Ovary (tissue), 10 donors: ENCODE measurements at places on chromosomes 6 and 20. TPM values are rescaled to one million over a fixed set of nuclear protein-coding genes. Genes with fewer than 3 reads are reported as not detected.
A peak's percentile ranks its signal among the peaks of the same experiment; 100 is the strongest.

DNA sequence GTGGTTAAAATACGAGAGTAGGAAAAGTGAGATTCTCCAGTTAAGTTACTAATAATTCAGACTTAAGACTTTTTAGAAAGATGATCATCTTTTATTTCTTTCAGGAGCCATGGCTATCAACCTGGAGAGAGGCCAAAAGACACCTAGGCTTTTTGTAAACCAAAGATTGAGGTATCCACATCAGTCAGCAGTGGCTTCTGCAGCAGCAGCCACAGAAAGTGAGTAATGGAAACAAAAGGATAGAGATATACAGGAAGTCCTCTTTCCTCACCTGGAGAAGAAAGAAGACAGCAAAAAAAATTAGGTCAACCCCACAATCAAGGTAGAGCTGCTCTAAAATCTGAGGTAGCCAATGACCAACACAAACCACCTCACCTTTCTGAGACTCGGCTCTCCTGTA is 22.7 kb upstream of the TRIM39 start:
- no peak overlapping the region for H3K27ac ChIP-seq
- no peaks in the 10 kb centered on the region for H3K4me1 ChIP-seq
- no peak for DNase-seq
- H3K27me3 ChIP-seq, result no peaks in the 10 kb centered on the region

TCF15 gene
- 0.30 TPM for total RNA-seq

DNA sequence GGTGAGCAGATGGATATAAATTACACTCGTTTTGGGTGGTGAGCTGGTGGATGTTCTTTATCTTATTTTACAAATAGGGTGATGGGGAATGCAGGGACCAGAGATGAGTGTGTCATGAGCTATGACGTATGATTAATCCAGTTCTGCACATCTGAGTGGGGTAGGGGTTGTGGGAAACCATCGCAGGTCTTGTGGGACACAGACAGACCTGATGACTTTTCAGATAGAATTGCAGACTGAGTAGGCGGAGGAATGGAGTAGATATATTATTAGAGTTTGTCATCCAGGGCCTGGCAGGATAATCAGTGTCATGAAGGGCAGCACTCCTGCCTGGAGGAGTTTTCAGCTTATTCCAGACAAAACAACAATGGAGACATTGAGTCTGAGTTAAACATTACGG is 12.9 kb upstream of the DSP start:
- no peaks in the 10 kb centered on the region for H3K36me3 ChIP-seq
- H3K4me3 ChIP-seq, result no peak overlapping the region
- H3K4me1 ChIP-seq, result no peaks in the 10 kb centered on the region
- H3K27me3 ChIP-seq, result no peaks in the 10 kb centered on the region
- DNase-seq, result no peak

- no peak overlapping the region for H3K4me3 ChIP-seq
- no peaks in the 10 kb centered on the region for H3K36me3 ChIP-seq
- no peaks in the 10 kb centered on the region for H3K4me1 ChIP-seq
Observed at GRCh38 chr20:10110151-10110550, 75.4 kb downstream of the ANKEF1 start.

DNA sequence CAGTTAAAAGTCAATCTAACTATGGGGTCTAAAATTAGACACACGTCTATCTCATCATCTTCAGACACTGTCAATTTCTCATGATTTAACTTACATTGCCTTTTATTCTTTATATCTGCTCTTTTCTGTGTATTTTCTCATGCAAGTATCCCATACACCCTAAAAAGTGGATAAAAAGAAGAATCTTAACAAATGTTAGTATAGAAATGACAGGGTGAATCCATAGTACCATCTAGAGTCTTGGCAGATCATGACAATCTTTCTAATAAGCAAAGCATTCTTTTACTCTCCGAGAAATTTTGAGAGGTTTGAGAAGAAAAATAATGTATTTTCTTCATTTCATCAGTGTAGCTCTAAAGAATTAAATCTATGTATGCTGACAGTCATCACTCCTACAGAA is 382.7 kb downstream of the C6orf118 start:
- no peaks in the 10 kb centered on the region for H3K4me1 ChIP-seq
- H3K27ac ChIP-seq, result no peak overlapping the region
- H3K4me3 ChIP-seq, result no peak overlapping the region

FNDC11 gene
- not detected for total RNA-seq

DNA sequence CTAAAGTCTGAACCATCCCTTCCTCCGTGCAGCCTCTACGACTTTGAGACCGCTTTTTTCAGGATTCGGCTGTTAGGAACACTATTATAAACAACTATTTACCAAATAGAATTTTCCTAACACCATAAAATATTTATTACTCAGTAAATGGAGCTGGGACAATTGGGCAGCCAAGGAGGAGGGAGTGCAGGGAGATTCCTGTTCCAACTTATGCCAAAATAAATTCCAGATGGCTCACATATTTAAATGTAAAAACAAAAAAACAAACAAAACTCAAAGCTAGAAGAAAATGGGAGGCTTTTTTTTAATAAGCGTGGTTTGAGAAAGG is 48.1 kb downstream of the TCP11 start:
- no peak overlapping the region for H3K27ac ChIP-seq
- no peaks in the 10 kb centered on the region for H3K27me3 ChIP-seq
- no peak for DNase-seq
- no peak overlapping the region for H3K4me3 ChIP-seq
- H3K4me1 ChIP-seq, result peaks cover 20% of the 10 kb centered on the region

DNA sequence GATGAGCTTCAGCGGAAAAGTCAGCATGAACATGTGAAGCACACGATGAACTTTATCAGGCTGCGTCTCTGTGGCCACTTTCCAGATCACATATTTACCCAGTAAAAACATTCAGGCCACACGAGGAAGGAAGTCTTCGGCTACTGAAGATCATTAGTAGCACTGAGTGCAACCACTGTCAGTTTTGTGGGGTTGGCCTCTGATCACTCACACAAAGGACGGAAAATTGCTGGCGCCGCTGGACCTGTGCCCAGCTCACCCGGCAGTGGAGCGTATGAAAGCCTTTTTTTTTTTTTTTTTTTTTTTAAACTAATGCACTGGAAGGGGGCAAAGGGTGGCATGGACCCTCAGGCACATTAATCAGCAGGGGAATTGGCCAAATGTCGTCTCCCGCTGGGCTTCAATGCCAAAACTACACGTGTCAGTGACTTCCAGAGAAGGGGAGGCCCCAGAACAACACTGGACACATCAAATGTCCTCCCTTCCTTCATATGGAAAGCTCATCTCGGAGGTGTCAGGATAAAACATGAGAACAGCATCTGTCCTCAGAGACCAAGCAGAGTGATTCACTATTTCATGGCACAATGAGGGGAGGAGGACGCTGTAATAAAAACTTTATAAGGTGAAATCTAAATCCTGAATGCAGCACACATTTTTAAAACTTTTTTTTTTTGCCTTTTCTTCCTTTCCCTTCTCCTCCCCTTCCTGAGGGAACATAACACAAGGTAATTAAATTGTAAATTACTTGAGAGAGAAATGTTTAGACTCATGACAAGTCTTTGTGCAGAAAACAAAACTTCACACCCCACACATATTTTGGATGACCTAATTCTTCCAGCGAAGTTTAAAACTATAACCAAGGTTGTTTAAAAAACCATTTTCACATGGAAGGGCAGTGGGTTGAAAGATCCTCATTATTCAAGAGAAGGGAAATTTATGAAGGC is 223.4 kb downstream of the FOXC1 start:
- H3K27me3 ChIP-seq, result no peaks in the 10 kb centered on the region
- no peaks in the 10 kb centered on the region for H3K36me3 ChIP-seq
- H3K4me1 ChIP-seq, result peaks cover 4% of the 10 kb centered on the region
- peak; percentile 57 for DNase-seq
- H3K4me3 ChIP-seq, result no peak overlapping the region

TSPYL1 gene
- total RNA-seq, result 60.0 TPM

PTCRA gene
- not detected for total RNA-seq

DNA sequence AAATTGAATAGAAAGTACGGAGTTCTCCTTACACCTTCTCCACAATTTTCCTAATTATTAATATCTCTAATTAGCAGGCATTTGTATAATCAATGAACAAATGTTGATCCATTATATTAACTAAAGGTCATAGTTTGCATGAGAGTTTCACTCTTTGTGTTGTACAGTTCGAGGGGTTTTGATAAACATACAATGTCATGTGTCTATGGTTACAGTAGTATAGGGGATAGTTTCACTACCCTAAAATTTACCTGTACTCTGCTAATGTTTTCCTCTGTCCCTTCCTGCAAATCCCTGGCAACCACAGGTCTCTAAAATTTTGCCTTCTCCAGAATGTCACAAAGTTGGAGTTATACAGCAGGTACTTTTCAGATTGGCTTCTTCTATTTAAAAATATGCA is 1199.8 kb upstream of the GJE1 start:
- H3K27ac ChIP-seq, result no peak overlapping the region
- H3K4me1 ChIP-seq, result no peaks in the 10 kb centered on the region
- H3K27me3 ChIP-seq, result no peaks in the 10 kb centered on the region
- H3K4me3 ChIP-seq, result no peak overlapping the region

GRCh38 chr6:133227344-133227743 is 13.8 kb upstream of the EYA4 start:
- no peak overlapping the region for H3K4me3 ChIP-seq
- H3K36me3 ChIP-seq, result no peaks in the 10 kb centered on the region
- DNase-seq, result no peak
- no peaks in the 10 kb centered on the region for H3K4me1 ChIP-seq
- H3K27ac ChIP-seq, result no peak overlapping the region

C20orf204 gene
- total RNA-seq, result 1.8 TPM

DNA sequence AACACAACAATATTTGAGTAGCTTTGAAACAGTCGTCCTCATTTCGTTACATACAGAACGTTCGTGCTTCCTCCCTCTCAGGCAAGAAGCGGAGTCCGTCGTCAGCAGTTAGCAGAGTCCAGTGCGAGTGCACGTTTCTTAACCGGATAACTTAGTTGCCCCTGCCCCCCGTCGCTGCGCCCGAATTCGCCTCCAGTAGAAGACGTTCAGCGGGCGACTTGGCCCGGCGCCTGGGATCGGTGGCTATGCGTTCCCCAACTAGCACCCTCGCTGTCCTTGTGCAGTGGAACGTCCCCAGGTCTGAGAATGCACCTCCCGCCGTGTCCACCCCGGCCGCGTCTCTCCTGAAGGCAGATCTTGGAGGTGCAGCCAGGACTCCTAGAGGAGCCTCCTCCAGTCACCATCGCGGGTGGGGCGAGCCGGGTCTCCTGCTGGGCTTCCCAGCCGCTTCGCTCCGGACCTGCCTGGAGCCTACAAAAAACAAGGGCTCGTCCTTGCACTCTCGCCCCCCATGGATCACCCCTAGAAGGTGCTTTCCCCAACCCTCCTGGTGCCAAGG is 910 bp upstream of the PCSK2 start:
- peak overlapping the region; percentile 36 for H3K4me3 ChIP-seq
- H3K27me3 ChIP-seq, result no peaks in the 10 kb centered on the region
- peaks cover 7% of the 10 kb centered on the region for H3K4me1 ChIP-seq
- H3K36me3 ChIP-seq, result no peaks in the 10 kb centered on the region
- DNase-seq, result peak; percentile 46

DNA sequence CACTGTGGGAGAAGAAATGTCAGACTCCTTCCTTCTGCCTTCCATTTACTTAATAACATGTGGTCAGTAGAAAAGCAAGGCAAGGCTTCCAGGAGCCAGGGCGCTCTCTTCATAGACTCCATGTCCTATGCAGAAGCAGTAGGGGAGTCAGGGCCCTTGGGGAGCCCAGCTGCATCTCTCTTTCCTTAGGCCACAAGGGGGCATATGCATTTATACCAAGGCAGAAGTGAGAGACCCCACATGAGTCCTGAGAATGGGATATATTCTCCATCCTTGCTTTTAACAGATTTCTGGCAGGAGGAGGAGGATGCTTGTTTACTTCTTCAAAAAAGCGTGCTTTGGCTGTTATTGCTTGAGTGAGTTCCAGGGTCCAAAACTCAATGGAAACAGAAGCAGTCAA is 198.5 kb downstream of the HIVEP2 start:
- no peak for DNase-seq
- H3K36me3 ChIP-seq, result no peaks in the 10 kb centered on the region
- no peaks in the 10 kb centered on the region for H3K27me3 ChIP-seq
- H3K4me1 ChIP-seq, result no peaks in the 10 kb centered on the region
- no peak overlapping the region for H3K27ac ChIP-seq

DNA sequence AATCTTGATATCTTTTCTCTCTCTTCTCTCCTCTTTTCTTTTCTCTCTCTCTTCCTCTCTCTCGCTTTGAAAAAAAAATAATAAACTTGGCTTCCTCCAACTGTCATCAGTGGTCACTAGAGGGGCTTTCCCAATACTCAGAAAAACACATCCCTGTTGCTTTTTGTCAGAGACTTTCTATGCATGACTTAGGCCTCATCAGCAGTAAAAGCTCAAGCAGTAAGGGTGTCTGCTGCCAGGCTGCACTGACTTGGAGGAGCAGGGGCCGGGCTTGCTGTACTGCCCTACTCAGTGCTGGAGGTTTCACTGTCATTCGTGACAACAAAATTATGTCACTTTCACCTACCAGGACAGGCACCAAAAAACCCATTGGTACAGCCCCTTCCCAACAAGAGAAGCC is 272.0 kb downstream of the ADGB start:
- no peak for DNase-seq
- no peaks in the 10 kb centered on the region for H3K36me3 ChIP-seq
- H3K27me3 ChIP-seq, result no peaks in the 10 kb centered on the region
- no peak overlapping the region for H3K4me3 ChIP-seq
- H3K4me1 ChIP-seq, result no peaks in the 10 kb centered on the region

DNA sequence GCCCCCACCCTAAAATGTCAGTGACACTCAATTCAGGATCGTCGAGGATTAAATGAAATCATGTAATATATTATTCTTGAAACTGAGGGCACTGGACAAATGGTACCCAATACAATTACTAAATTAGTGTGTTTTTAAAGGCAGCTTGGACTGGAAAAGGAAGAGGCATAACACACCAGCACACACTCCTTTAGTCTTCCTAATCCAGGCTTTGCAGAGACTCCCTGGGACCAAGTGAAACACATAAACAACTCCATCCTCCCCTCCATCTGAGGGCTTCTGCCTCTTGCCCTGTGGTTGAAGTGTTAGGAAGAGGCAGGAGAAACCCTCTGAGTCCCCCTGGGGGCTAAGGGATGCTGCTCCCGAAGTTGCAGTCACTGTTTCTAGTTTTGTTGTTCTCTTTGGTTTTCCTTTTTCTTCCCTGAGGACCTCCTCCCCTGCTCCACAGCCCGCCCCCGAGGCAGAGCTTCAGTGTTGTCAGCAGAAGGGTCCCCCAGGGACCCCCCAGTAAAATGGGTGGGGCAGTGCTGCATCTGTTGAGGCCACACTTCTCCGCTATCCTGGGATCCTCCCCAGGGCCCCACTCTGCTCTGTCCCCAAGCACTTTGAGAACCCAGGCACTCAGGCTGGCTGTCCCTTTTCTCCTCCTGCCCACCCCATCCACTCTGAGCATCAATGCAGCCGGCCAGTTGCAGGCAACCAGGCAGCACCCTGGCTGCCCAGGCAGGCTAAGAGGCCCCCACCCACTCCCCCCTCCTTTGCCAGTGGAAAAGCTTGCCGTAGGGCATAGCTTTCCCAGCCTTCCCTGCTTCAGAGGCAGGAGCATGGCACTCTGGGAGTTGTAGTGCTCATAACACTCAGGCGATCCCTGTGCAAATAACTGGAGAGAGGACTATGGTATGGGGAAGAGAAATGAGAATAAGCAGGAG is 5.9 kb downstream of the TMEM63B start:
- H3K27ac ChIP-seq, result no peak overlapping the region
- H3K4me3 ChIP-seq, result no peak overlapping the region
- DNase-seq, result no peak

ADGB gene
- total RNA-seq, result 0.60 TPM

- H3K4me3 ChIP-seq, result no peak overlapping the region
- no peak for DNase-seq
- no peak overlapping the region for H3K27ac ChIP-seq
- H3K36me3 ChIP-seq, result no peaks in the 10 kb centered on the region
- no peaks in the 10 kb centered on the region for H3K4me1 ChIP-seq
- no peaks in the 10 kb centered on the region for H3K27me3 ChIP-seq
Observed at GRCh38 chr6:90362318-90362717, 65.7 kb upstream of the BACH2 start.
